ENCODE measurements at places on chromosomes 13 and 19.

DNA sequence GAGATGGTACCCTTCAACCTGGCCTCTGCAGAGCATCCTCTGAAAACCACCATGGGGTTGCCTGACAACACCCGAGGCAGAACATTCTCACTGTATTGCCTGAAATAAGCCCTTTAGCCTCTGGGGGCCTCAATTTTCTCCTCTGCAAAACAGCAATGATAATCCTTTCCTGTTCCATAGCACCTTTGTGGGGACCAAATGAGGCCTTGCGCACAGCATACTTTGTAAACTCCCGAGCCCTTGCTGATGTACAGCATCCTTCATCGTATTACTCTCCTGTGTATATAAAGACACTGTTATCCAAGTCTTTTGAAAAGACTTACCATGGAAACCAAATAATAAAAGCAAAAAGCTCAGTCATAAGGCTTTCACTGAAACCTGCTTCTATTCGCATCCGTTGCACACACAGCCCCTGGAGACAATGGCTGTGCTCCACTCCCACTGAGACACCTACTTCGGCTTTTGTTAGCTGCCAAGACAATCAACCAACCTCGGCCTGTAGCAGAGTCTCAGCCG is 276.0 kb downstream of the FOXO1 start:
- DNase-seq: no peak

- DNase-seq: no peak
Measured at GRCh38 chr19:17721821-17722220, 2.5 kb downstream of the MAP1S start.

- no peak for DNase-seq
Measured at GRCh38 chr13:28116736-28117135, 16.4 kb upstream of the FLT3 start.

DNA sequence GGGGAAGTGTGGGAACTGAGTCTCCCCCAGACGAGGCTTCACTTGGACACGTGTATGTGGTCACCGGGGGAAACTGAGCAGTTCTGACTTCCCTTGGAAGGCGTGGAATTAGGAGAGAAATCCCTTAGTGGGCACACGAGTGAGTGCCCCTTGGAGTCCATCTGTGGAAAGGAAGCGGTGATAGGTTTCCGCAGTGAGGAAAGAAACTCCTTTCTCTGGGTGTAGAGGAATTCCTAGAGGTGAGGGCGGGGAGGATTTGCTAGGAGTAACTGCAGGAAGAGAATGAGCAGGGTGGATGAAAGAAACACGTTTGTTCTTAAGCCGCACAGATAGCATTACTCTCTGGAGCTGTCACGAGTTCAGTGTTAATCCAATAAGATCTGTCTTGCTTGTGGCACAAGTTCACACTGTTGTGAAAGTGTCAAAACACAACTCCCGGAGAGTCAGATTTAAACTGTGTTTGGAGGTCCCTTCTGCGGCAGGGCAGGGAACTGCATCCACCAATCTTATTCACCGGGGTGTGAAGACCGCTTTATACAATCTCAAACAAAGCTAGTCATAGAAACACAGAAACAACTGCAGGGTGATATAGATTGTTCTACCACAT is 1.2 kb downstream of the KL start:
- DNase-seq: no peak

GRCh38 chr13:23615395-23616081 is 45.3 kb downstream of the TNFRSF19 start:
- no peak for DNase-seq
